ENCODE measurements at places on chromosomes 12 and 14.

DNA sequence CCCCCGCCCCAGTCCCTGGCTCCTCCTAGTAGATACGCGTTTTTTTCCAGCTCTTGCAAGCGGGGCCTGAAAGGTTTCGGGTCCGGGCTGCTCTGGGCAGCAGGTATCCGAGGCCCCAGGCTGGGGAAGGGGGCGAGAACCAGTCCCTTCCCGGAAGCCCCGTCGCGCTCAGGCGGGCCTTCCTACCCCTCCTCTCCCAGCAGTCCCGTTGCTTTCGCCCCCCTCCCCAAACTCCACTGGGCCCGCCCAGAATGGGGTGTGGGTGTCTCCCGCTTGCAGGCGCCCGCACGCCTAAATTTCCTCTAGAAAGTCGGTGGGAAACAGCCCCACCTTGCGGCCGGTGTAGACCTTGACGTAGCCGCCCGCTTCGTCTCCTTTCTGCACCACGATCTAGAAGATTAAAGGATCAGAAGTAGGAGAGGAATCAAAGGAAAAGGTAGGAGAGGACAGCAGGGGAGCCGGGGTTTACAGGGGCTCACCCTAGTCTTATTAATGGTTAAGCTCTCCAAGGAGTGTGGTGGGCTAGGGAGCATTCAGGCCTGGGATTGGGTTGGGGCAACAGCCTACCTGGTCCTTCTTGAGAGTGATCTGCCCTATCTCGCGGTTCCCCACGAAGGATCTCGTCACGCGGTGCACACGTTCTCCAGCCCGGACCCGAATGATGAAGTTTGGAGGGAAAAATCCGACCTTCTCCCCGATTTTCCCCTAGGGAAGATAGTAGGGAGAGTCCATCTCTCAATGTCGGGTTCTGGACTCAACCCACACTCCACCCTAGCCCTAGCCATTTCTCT lies 7.3 kb downstream of the STAC3 start:
- peak; percentile 83 for DNase-seq

GRCh38 chr14:36319899-36320199 lies 588 bp downstream of the MBIP start:
- DNase-seq, result no peak

DNA sequence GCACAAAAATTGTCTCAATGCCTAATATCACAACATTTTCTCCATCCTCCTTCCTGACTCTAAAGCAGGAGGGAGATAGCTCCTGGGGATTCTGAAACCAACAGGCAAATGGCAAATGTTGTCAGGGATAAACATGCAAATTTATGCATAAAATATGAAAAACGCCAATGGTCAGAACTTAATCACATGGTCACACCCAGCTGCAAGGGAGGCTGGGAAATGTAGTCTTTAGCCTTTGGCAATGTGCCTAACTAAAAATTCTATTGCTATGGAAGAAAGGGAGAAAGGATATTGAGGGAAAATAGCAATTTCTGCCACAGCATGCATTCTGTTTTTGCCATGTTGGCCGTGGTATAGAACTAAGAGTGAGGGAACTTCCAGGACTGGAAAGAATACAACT lies 11.7 kb upstream of the OASL start:
- no peak for DNase-seq

GRCh38 chr12:81800298-81801148 lies 41.4 kb upstream of the PPFIA2 start:
- DNase-seq, result no peak
